Activated naive CD8-positive, alpha-beta T cell treated with anti-CD3 and anti-CD28 coated beads, Interleukin-2, amount 50 U/mL, for 24 hours (primary cell): ENCODE measurements at places on chromosomes 2 and 18.

DNA sequence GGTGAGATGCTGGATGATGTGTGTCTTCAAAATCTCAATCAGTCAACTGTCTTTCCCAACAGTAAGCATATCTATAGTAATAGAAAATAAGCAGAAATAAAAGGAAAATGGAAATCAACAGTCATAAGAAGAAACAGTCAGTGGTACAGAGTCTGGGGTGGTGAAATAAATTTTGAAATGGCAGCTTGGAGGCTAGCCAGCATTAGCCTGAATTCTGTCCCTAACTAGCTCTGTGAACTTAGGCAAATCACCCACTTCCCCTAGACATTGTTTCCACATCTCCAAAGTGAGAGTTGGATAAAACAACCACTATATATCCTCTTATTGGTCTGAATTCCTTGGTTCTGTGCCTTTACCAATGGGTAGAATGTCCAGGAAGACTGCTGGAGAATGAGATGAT, 189.7 kb upstream of the REV1 start:
- no peaks in the 10 kb centered on the region for H3K36me3 ChIP-seq
- H3K27ac ChIP-seq: no peak overlapping the region
- H3K4me3 ChIP-seq: no peak overlapping the region
- H3K4me1 ChIP-seq: no peaks in the 10 kb centered on the region

GRCh38 chr2:173451118-173451517, 96.4 kb downstream of the CDCA7 start:
- DNase-seq: peak; percentile 16
- peaks cover 9% of the 10 kb centered on the region for H3K27me3 ChIP-seq
- peak overlapping the region; percentile 39 for H3K4me3 ChIP-seq
- H3K36me3 ChIP-seq: no peaks in the 10 kb centered on the region
- no peak overlapping the region for H3K27ac ChIP-seq

- no peaks in the 10 kb centered on the region for H3K36me3 ChIP-seq
- H3K4me3 ChIP-seq: no peak overlapping the region
- no peaks in the 10 kb centered on the region for H3K27me3 ChIP-seq
- no peak overlapping the region for H3K27ac ChIP-seq
- H3K4me1 ChIP-seq: peaks cover 7% of the 10 kb centered on the region
- DNase-seq: no peak
Observed at GRCh38 chr2:61620244-61621159, 82.3 kb upstream of the XPO1 start.

DNA sequence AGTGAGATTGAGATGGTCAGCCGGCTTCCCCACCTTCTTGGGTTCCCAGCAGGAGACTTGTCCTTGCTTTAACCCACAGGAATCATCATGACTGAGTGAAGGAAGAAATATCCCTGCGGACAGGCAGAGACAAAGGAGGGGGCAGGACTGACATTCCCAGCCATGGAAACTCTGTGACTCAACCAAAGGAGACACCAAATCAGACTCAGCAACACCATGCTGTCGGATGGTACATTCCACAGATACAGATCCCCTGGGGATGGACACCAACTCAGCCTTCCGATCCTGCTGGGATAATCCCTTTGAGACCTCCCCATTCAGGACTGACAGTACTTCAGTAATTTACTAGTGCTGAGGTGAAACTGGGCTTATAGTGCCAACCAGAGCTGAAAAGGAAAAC, 518.3 kb downstream of the XIRP2 start:
- no peaks in the 10 kb centered on the region for H3K27me3 ChIP-seq
- H3K4me3 ChIP-seq: no peak overlapping the region
- H3K36me3 ChIP-seq: no peaks in the 10 kb centered on the region

GRCh38 chr2:28716265-28716865, 35.3 kb upstream of the PPP1CB start:
- no peaks in the 10 kb centered on the region for H3K27me3 ChIP-seq
- DNase-seq: no peak
- no peak overlapping the region for H3K27ac ChIP-seq
- H3K4me1 ChIP-seq: peaks cover 32% of the 10 kb centered on the region
- no peaks in the 10 kb centered on the region for H3K36me3 ChIP-seq

GRCh38 chr2:51795248-51795888, 763.4 kb upstream of the NRXN1 start:
- H3K27ac ChIP-seq: no peak overlapping the region
- no peak overlapping the region for H3K4me3 ChIP-seq
- DNase-seq: peak; percentile 3
- H3K27me3 ChIP-seq: no peaks in the 10 kb centered on the region
- H3K36me3 ChIP-seq: no peaks in the 10 kb centered on the region

GRCh38 chr2:239322416-239323086, 78.3 kb downstream of the HDAC4 start:
- H3K4me1 ChIP-seq: peaks cover 79% of the 10 kb centered on the region
- H3K4me3 ChIP-seq: no peak overlapping the region
- no peaks in the 10 kb centered on the region for H3K27me3 ChIP-seq
- peak; percentile 36 for DNase-seq
- no peak overlapping the region for H3K27ac ChIP-seq

DNA sequence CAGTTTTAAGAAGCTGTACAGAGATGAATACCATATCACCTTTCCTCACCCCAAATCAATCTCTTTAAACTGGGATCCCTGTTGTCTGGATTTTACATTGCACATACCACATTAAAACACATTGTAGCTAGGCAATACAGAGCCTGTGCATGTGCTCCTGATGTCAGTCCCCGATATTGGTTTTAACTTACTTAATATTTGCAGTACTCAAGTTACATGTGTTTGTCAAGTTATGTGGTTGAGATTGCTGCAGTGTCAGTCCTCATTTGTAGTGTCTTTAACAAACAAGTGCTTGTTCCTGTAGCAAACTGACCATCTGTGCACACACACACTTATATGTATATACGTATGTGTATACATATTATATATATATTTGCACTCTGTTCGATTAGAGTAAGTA, 10.4 kb upstream of the UBE2E3 start:
- H3K36me3 ChIP-seq: no peaks in the 10 kb centered on the region
- DNase-seq: no peak
- H3K27ac ChIP-seq: no peak overlapping the region
- H3K4me1 ChIP-seq: no peaks in the 10 kb centered on the region

DNA sequence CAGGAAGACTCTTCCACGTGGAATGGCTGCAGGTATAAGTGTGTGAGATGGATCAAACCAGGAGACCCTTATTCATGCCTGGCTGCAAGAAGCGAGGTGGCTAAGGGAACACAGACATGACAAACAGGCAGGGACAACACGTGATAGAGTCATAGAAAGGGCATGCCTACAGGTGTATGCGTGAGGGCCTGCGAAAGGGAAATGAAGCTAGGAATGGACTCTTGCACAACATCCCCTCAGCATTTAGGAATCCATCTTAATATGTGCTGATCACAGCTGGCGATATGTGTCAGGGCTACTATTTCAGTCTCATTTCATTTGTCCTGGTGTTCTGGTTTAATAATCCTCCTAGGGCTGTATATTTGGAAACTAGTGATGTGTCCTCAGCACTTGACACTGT, 291.2 kb downstream of the MYT1L start:
- H3K27me3 ChIP-seq: no peaks in the 10 kb centered on the region
- no peaks in the 10 kb centered on the region for H3K36me3 ChIP-seq
- DNase-seq: no peak
- H3K4me1 ChIP-seq: no peaks in the 10 kb centered on the region

DNA sequence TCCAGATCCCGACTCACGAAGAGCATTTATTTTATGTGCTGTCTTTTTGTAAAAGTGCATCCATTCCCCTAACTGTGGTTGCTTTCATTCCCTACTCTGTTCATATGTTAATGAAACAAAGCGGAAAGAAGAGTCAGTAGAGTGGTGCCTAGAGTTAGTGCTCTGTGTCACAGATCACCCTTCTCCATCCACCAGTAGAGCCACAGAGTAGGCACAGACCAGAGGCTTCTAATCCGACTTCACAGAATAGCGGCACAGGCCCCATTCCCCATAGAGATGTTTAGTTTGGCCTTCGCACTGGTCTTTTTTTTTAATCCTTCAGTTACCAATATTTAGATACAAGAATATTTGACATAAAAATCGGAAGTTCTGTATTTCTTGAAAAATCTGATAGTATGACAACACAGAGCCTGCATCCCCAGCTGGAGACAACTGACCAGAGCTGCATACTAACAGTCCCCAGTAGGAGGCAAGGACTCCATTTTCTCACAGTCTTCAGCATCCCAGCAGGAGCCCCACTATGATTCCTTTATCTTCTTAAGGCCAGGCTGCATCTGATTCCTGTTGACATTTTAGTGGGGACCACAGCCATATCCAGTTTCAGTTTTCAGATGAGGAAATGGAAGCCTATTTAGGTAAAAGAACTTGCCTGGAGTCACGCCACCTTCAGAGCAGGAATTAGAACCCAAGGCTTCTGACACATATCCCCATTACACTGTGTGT, 7.0 kb downstream of the G6PC2 start:
- peaks cover 2% of the 10 kb centered on the region for H3K4me1 ChIP-seq
- DNase-seq: no peak
- H3K27me3 ChIP-seq: peaks cover 29% of the 10 kb centered on the region
- no peak overlapping the region for H3K27ac ChIP-seq

- peaks cover 6% of the 10 kb centered on the region for H3K27me3 ChIP-seq
- peak; percentile 5 for DNase-seq
- H3K36me3 ChIP-seq: no peaks in the 10 kb centered on the region
- no peak overlapping the region for H3K4me3 ChIP-seq
- H3K4me1 ChIP-seq: peaks cover 28% of the 10 kb centered on the region
Observed at GRCh38 chr2:126907671-126908070, 9.0 kb downstream of the TEX51 start.

- H3K4me1 ChIP-seq: no peaks in the 10 kb centered on the region
- no peak overlapping the region for H3K27ac ChIP-seq
- H3K27me3 ChIP-seq: no peaks in the 10 kb centered on the region
- no peak overlapping the region for H3K4me3 ChIP-seq
- DNase-seq: no peak
Observed at GRCh38 chr18:11095674-11096293, 53.6 kb downstream of the PIEZO2 start.

DNA sequence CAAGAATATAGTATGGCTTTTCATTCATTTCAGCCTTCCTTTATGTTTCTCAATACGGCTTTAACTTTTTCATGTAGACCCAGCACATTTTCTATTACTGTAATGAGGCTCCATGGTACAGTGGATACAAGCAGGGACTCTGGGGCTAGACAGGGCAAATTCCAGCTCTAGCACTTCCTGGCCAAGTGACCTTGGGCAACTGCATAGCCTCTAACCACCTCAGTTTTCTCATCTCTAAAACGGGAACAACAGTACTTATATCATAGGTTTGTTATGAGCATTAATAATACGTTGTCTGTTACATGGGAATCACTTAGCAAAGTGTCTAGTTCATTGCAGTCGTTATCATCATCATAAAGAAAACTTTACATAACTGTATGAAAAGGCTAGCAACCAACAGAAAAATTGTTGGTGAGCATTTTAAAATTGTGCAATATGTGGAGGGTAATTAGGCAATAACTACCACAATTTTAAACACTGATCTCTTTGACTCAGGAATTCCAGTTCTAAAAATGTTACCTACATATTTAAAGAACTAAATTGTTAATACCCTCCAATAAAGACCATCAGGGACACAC, 13.7 kb upstream of the RMDN2 start:
- H3K27ac ChIP-seq: no peak overlapping the region
- no peak for DNase-seq
- H3K27me3 ChIP-seq: peaks cover 2% of the 10 kb centered on the region
- H3K36me3 ChIP-seq: no peaks in the 10 kb centered on the region
- H3K4me3 ChIP-seq: no peak overlapping the region

DNA sequence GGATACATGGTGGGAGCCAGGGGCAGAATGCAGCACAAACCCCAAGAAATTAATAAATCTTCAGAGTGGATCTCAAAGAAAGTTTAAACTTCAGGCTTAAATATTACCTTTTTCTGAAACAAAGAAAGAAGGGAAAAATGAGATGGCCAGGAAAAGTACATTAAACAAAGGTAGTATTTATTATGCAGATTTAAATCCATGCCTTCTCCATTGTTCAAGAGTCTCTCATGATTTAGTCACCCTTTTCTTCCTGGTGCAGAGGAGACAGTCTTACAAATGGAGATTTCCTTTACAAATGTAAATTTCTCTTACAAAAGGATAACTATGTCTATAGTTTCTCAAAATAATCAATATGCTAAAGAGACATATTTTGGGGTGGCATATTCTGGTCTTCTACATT, 33.4 kb upstream of the PPM1B start:
- peaks cover 4% of the 10 kb centered on the region for H3K4me1 ChIP-seq
- no peak overlapping the region for H3K4me3 ChIP-seq
- DNase-seq: no peak
- no peaks in the 10 kb centered on the region for H3K36me3 ChIP-seq

DNA sequence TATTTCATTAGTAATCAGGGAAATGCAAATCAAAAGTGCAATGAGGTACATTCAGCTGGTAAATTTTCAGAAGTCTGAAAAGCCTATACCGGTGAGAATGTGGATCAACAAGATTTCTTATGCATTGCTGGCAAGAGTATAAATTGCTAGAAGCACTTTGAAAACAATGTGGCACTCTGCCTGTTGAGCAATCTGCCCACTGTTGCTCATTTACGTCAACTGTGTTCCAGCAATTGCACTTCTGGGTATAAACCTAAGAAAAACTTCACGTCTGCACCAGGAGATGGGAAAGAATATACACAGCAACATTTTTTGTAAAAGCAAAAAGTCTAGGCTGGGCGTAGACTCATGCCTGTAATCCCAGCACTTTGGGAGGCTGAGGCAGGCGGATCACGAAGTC, 40.8 kb downstream of the MTERF4 start:
- no peak overlapping the region for H3K4me3 ChIP-seq
- H3K36me3 ChIP-seq: no peaks in the 10 kb centered on the region
- no peaks in the 10 kb centered on the region for H3K27me3 ChIP-seq
- no peaks in the 10 kb centered on the region for H3K4me1 ChIP-seq
- no peak overlapping the region for H3K27ac ChIP-seq

DNA sequence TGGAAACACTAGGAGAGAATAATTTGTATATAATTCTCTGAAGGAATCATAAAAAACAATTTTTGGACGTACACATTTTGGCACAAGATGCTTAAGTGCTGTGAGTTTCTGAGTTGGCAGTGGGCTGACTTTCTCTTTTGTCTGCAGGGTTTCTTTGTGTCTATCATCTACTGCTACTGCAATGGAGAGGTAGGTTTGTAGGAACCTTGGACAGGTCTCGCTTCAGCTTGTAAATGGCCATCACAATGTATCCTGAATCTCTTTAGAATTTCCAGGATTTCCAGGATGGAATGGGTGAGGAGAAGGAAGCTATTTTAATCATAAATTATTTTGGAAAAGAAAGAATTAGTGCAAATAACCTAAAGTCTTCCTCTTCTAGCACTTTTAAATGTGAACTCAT, 83.9 kb downstream of the PTH2R start:
- H3K4me3 ChIP-seq: no peak overlapping the region
- H3K27me3 ChIP-seq: peaks cover 2% of the 10 kb centered on the region
- H3K4me1 ChIP-seq: no peaks in the 10 kb centered on the region

DNA sequence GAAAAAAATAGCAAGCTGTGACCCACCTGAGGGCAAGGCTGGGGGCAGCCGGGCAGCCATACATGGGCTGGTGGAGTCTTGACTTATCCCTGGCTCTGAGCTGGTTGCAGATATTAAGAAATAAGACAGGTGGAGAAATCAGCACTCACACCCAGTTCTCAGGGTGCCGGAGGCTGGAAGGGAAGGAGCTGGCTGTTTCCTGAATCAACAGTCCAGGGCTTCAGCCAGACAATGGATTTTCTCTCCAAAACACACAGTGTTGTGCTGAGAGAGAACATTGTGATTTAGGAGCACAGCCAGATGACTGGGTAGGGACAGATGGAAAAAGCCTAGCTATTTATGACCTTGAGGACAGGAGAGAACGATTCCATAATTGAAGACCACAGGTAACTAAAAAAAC, 208.8 kb downstream of the LDLRAD4 start:
- no peak overlapping the region for H3K27ac ChIP-seq
- no peak for DNase-seq
- no peaks in the 10 kb centered on the region for H3K27me3 ChIP-seq
- no peak overlapping the region for H3K4me3 ChIP-seq
- peaks cover 14% of the 10 kb centered on the region for H3K4me1 ChIP-seq
